ENCODE measurements at places on chromosomes 7 and 10. TPM values are rescaled to one million over a fixed set of nuclear protein-coding genes. Genes with fewer than 3 reads are reported as not detected.

DNA sequence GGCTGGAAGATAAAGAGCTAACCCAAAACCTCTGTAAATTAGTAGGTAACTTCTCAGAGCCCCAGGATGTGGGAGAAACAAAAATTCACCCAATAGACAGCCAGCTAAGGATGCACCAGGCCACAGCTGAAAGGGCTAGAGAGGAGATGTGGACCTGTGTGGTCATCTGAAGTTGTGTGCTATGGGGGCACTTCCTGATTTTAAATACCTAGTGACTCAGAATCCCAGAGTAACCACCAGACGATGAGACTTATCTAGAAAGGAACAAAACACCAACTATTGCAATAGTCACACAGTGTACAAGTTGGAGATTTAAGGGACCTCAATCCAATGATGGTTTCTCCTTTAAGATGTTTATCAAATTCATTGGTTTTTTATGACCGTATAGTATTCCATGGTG lies 408.3 kb upstream of the ANKRD30A start:
- DNase-seq = no peak

GRCh38 chr10:3412646-3413045 lies 240.1 kb upstream of the PITRM1 start:
- no peak for DNase-seq

- no peak for DNase-seq
Observed at GRCh38 chr7:84069033-84069432, 125.6 kb downstream of the SEMA3A start.

The C7orf57 gene
- total RNA-seq = 0.60 TPM

The SEMA3E gene
- 2.3 TPM for total RNA-seq
